Stimulated activated CD8-positive, alpha-beta memory T cell treated with anti-CD3 and anti-CD28 coated beads, Interleukin-12 subunit alpha, Interleukin-12 subunit beta, amount 100 ng/mL, for 4 hours (primary cell): ENCODE measurements at places on chromosomes 2 and 18.

- DNase-seq, result no peak
Observed at GRCh38 chr18:33264566-33264965, 176.0 kb downstream of the CCDC178 start.

DNA sequence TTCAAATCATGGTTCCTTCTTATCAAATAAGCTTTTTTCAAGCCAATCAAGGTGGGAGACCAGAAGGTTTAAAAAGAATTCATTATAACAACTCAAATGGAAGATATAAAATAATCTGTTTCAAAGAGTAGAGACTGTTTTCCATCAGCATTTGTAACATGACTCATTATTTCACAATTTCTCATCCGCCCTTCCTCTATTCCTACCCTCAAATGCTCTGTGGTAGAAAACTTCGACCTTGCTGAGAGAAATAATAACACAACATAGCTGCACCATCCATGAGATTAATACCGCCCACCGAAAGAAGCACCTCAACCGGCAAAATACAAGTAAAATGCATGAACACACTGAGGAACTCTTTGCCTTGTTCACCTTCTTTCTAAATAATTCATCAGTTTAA, 2039.2 kb upstream of the CELF4 start:
- DNase-seq, result no peak

- no peak for DNase-seq
Observed at GRCh38 chr2:29223257-29223656, 108.0 kb downstream of the CLIP4 start.

DNA sequence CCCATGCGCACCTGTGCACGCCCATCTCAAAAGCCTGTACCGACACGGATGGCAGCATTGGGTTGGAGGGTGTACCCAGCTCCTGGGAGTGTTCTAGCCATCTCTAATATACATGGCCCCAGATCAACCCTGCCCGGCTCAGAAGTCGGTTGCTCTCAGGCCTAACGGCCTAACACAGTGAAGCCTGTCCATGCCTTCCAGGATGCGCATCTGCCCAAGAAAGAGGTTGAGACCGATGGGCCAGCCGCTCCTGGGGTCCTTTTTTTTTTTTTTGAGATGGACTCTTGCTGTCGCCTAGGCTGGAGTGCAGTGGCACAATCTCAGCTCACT, 32.1 kb downstream of the PDIA6 start:
- DNase-seq, result no peak

DNA sequence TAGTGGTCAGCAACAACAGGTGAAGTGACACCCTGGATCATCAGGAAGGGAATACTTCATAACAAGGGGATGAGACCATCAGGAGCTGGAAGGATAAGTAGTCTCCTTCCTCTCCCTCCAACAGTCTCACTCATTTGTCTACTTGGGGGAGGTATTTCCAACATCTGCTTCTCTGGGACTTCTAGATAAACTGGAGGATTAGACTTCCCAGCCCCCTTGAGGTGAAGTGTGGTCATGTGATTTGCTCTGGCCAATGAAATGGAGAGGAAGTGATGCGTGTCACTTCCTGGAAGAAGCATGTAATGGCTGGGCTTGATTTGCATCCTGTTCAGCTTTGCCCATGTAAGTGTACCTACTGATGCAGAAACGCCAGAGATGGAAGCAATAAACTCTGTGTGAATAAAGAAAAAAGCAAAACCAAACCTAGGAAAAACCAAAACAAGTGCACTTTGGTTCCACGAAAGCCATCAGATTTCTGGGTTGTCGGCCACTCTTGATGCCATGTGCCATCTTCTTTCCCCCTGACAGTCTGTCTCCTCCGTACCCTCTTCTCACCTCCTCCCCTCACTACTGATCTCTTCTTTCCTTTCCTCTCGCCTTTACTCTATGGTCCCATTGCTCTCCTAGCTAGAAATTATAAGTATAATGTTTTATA, 76.1 kb upstream of the DNMT3A start:
- no peak for DNase-seq
